ENCODE measurements at places on chromosomes 6 and 20.

DNA sequence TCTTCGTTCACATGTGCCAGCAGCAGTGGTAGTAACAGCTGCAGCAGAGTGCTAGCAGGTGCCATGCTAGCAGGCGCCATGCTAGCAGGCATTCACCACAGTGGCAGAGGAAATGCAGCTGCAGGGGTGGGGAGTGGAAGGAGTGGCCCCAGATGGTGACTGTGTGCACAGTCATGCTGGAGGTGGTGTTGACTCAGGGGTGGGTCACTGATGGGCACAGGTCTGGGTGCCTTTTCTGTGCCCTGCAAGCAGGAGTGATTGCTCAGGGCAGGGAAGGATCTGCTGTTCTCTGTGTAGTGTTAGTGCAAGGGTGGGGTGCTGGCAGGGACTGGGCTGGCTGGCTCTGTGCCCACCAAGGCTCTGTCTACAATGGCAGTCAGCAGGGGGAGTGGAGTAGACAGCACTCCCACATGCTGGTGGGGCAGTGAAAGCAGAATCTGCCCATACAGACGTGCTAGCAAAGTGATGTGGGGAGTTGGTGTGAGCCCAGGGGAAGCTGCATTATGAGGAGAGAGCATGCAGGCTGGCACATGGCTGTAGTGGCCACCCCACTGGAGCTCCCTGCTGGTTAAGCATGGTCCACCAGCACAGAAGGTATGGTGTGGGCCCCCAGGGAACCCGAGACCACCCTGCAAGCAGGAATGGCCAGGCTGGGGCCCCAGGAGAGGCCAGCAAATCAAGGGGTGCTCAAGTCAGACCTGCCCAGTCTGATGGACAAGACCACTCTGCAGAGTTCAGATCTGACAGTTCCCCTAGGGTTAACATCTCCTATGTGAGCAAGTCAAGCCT is 11.4 kb upstream of the TSPYL4 start:
- H3K4me1 ChIP-seq: no peaks in the 10 kb centered on the region
- H3K4me3 ChIP-seq: no peak overlapping the region
- no peaks in the 10 kb centered on the region for H3K27me3 ChIP-seq
- H3K27ac ChIP-seq: no peak overlapping the region
- DNase-seq: no peak

- H3K36me3 ChIP-seq: no peaks in the 10 kb centered on the region
- DNase-seq: no peak
- no peak overlapping the region for H3K4me3 ChIP-seq
- no peak overlapping the region for H3K27ac ChIP-seq
- no peaks in the 10 kb centered on the region for H3K4me1 ChIP-seq
Observed at GRCh38 chr6:46828939-46829338, 35.8 kb downstream of the MEP1A start.

DNA sequence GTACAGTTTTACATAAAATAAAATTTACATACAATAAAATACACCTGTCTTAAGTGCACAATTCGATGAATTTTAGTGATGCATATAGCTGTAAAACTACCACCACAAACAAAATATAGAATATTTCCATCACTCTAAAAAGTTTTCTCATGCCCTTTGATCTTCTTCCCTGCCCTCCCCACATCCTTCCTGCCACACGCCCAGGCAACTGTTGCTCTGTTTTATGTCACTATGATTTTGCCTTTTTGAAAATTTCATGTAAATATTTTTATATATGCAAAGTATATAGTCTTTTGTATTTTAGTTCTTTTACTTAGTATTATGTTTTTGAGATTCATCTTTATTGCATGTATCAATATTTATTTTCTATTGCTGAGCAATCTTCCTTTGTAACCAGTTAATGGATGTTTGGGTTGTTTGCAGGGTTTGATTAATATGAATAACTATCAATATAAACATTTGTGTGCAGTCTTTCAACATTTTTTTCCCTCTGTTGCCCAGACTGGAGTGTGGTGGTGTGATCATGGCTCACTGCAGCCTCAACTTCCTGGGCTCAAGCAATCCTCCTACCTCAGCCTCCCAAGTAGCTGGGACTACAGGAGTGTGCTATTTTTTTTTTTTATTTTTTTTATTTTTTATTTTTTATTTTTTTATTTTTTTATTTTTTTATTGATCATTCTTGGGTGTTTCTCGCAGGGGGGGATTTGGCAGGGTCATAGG is 23.8 kb upstream of the SAMHD1 start:
- H3K27ac ChIP-seq: no peak overlapping the region
- no peak for DNase-seq
- no peaks in the 10 kb centered on the region for H3K4me1 ChIP-seq
- no peaks in the 10 kb centered on the region for H3K27me3 ChIP-seq

GRCh38 chr6:20210158-20210557 is 2.1 kb downstream of the MBOAT1 start:
- no peak overlapping the region for H3K4me3 ChIP-seq
- no peak overlapping the region for H3K27ac ChIP-seq
- no peaks in the 10 kb centered on the region for H3K27me3 ChIP-seq
- no peaks in the 10 kb centered on the region for H3K36me3 ChIP-seq

- H3K27me3 ChIP-seq: no peaks in the 10 kb centered on the region
- no peak overlapping the region for H3K4me3 ChIP-seq
Observed at GRCh38 chr6:20464847-20465246, 63.2 kb downstream of the E2F3 start.

- no peak overlapping the region for H3K27ac ChIP-seq
- H3K36me3 ChIP-seq: no peaks in the 10 kb centered on the region
- no peaks in the 10 kb centered on the region for H3K4me1 ChIP-seq
- H3K4me3 ChIP-seq: no peak overlapping the region
- no peaks in the 10 kb centered on the region for H3K27me3 ChIP-seq
Observed at GRCh38 chr6:21149470-21149869, 444.1 kb upstream of the SOX4 start.

DNA sequence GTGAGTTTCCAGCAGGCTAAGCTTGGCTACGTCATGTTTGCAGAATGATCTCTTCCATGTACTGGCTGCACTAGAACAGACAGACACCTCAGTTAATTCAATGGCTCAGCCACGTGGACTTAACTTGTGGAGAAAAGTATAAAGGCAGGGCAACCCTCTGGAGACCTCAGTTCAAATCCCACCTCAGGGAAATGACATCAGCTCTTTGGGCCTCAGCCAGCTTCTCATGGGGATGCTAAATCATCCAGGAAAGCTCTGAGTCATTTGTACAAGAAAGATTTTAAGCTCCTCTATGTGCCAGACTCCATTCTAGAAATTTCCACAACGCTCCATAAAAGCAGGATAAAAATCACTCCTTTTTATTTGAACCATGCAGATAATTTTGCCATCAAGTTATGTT is 128.5 kb upstream of the SALL4 start:
- H3K27me3 ChIP-seq: no peaks in the 10 kb centered on the region
- no peaks in the 10 kb centered on the region for H3K4me1 ChIP-seq
- H3K36me3 ChIP-seq: no peaks in the 10 kb centered on the region
- no peak overlapping the region for H3K4me3 ChIP-seq

- no peaks in the 10 kb centered on the region for H3K27me3 ChIP-seq
- H3K27ac ChIP-seq: no peak overlapping the region
- DNase-seq: no peak
- H3K4me1 ChIP-seq: no peaks in the 10 kb centered on the region
- H3K36me3 ChIP-seq: no peaks in the 10 kb centered on the region
Observed at GRCh38 chr6:94362061-94362864, 942.9 kb upstream of the EPHA7 start.

DNA sequence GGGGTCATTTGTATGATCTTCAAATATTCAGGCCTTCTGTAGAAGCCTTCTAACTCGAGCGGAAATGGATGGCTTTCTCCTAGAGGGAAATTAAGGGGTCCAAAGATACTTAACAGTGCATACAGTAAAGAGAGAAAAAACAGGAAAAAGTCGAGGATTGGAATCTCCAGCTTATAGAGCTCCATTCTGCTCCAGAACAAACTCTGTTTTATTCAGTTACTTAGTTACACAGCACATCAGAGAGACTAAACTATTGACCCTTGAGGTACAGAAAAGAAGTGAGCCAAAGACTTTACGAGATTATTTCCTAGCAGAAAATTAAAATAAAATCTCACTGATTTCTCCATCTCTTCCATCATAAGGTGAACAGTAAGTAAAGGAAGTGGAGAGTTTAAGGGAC is 43.8 kb upstream of the DSE start:
- H3K4me1 ChIP-seq: no peaks in the 10 kb centered on the region

DNA sequence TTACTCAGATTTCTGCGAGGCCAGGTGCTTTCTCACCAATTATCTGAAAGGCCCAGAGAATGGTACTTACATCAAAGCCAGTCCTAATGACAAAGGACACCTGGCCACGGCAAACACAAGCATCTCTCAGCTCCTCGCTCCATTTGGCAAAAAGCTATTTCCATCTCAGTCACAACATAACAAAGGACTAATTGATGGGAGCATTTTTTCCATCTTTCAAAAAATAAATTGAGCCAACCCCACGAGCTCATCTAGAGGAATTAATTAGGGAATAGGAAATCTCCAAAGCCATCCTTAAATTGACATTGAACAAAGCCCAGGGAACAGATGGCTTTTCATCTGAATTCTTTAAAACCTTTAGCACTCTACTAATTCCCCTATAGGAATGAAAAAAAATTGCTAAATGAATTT is 236.7 kb downstream of the HAO1 start:
- DNase-seq: no peak
- H3K27ac ChIP-seq: no peak overlapping the region
- H3K4me3 ChIP-seq: no peak overlapping the region
- no peaks in the 10 kb centered on the region for H3K36me3 ChIP-seq

DNA sequence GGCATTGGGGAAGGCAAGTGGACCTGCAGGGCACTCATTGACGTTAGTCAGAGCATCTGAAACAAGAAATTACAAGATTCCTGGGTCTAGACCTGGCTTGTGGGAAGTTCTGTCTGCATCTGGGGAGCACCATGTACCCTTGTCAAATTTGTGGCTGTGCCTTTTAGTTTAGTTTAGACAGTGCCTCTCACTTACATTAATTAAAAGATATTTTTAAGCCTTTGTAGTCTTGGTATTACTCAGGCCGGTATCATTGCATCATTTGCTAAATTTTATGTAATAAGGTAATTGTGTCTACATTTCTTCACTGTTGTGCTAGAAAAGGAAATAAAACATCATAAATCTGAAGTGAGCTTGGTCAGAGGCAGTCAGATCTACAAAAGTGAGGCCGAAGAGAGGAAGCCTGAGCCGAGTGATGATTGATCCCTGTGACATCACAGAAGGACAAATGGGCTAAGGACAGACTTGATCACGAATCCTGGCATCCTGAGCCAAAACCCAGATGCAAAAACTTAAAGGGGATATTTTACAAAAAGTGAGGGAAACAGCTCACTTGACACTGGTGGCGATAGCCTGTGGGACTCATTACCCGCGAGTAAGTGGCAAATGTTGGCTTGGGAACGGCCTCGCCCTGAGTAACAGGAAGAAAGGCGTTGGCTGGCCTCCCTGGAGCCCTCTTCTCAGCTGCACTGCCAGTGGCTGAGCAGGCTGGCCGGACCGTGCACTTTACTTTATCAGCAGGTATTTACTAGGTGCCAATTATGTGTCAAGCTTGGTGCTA is 106.5 kb downstream of the TCP11 start:
- peak overlapping the region; percentile 61 for H3K27ac ChIP-seq
- H3K27me3 ChIP-seq: no peaks in the 10 kb centered on the region
- peaks cover 2% of the 10 kb centered on the region for H3K36me3 ChIP-seq
- no peak overlapping the region for H3K4me3 ChIP-seq

GRCh38 chr6:63844287-63844686 is 208.7 kb downstream of the PHF3 start:
- no peak overlapping the region for H3K4me3 ChIP-seq
- no peak for DNase-seq
- no peaks in the 10 kb centered on the region for H3K36me3 ChIP-seq
- no peaks in the 10 kb centered on the region for H3K27me3 ChIP-seq
- H3K27ac ChIP-seq: no peak overlapping the region

DNA sequence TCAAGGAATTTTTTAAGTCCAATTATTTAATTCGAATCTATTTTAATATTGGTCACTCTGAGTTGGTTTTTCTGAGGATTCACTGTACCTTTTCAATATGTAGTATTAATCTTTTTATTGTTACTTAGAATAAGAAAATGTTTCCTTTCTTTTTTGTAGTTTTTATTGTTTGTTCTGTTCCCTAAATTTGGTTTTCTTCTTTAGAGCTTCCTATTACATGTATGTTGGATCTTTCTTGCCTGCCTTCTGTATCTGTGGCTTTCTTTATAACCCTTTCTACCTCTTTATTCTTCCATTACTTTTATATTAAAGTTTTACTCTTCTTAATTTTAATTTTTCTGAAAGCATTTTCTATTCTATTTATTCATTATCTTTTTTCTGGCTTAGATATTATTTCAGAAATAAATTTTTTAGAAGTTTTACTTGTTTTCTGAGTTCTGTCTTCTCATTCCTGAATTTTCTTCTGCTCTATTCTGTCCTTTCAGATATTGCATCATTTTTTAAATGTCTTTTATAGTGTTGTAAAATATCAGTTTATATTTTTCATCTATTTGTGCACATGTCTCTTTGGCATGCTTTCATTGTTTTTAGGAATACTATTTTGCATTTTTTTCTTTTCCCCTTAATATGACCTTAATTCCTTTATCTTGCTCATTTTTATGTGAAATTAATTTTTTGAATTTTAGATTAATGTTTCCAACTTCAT is 33.6 kb upstream of the UST start:
- H3K36me3 ChIP-seq: no peaks in the 10 kb centered on the region
- H3K4me1 ChIP-seq: no peaks in the 10 kb centered on the region
- no peak overlapping the region for H3K4me3 ChIP-seq
- H3K27ac ChIP-seq: no peak overlapping the region
- no peak for DNase-seq

DNA sequence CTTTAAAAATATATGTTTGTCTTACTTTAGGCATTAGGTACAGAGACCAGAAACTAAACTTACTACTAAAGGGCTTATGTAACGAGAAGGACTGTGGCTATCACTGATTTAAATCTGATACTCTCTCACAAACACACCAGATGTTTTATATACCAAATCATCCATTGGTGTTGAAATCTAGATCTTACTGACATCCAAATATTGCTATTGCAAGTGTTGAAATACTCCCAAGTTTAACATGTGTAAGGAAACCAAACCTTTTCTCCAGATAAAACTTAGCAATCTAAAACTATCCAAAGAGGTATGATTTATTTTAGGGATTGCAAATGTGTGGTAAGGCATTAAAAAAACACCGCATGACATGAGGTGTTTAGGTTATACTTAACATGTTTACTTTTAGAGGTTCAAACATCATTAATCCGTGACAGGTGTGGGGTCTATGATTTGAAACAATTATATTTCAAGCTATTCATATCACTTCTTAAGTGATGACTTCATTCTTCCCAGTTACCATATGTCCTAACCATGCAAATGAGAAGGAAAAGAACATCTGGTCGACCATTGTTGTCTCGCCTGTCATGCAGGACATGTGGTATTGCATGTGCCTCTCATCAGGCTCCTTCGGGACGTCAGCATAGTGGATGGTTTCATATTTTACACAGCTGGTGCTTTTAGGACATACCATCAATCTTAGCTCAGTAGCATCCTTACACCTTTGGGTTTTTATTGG is 168.3 kb upstream of the SPACA1 start:
- DNase-seq: no peak
- H3K27ac ChIP-seq: no peak overlapping the region
- H3K4me3 ChIP-seq: no peak overlapping the region
- H3K27me3 ChIP-seq: no peaks in the 10 kb centered on the region
- no peaks in the 10 kb centered on the region for H3K36me3 ChIP-seq

GRCh38 chr6:121616406-121616805 is 181.0 kb downstream of the GJA1 start:
- H3K4me3 ChIP-seq: no peak overlapping the region
- no peaks in the 10 kb centered on the region for H3K4me1 ChIP-seq
- H3K27ac ChIP-seq: no peak overlapping the region
- no peaks in the 10 kb centered on the region for H3K27me3 ChIP-seq
- H3K36me3 ChIP-seq: no peaks in the 10 kb centered on the region
